ENCODE measurements at places on chromosomes 3 and 15. TPM values are rescaled to one million over a fixed set of nuclear protein-coding genes. Genes with fewer than 3 reads are reported as not detected.

Gene MELTF
- 6.8 TPM for total RNA-seq

Gene BNC1
- 0.23 TPM for total RNA-seq

DNA sequence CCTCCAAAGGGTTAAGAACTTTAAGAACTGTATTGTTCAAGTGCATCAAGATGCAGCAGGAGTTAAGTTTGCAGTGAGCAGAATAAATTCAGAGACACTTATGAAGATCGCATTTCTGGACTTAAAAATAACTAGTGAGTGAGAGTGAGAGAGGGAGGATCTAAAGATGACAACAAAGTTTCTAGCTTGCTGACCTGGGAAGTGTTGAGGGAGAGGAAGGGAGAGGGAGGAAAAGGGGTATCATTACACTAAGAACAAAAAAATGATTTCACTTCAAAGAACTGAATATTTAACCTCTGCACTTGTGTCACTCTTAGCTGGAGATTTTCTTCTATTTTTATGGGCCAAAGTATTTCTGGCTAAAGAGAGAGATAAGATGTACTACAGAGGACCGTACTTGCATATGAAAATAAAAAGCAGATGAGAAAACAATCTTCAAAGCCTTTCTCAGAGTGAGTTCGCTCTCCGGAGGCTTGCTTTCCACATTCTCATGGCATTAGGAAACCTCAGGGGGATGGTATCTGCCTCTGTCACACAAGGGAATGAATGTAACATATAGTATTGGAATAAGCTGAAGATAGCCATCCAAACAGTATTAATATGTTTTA, 91.4 kb upstream of the TJP1 start:
- no peaks in the 10 kb centered on the region for H3K36me3 ChIP-seq
- peaks cover 14% of the 10 kb centered on the region for H3K4me1 ChIP-seq
- DNase-seq: no peak
- no peak overlapping the region for H3K4me3 ChIP-seq

GRCh38 chr15:48634893-48635292, 10.6 kb downstream of the FBN1 start:
- H3K4me3 ChIP-seq: no peak overlapping the region
- no peaks in the 10 kb centered on the region for H3K27me3 ChIP-seq
- no peaks in the 10 kb centered on the region for H3K4me1 ChIP-seq
- DNase-seq: no peak
- H3K27ac ChIP-seq: no peak overlapping the region

GRCh38 chr3:61793056-61793455, 231.7 kb downstream of the PTPRG start:
- no peak overlapping the region for H3K27ac ChIP-seq
- no peak for DNase-seq
- H3K36me3 ChIP-seq: no peaks in the 10 kb centered on the region
- no peak overlapping the region for H3K4me3 ChIP-seq
- H3K27me3 ChIP-seq: no peaks in the 10 kb centered on the region
